Cardiac muscle cell (in vitro differentiated cells and primary cell): ENCODE measurements at places on chromosomes 13 and 19. TPM values are rescaled to one million over a fixed set of nuclear protein-coding genes. Genes with fewer than 3 reads are reported as not detected.

GRCh38 chr13:64278493-64278892, 2862.8 kb upstream of the PCDH20 start:
- peak; percentile 42 for DNase-seq
- no peak overlapping the region for H3K4me3 ChIP-seq
- H3K4me1 ChIP-seq: no peaks in the 10 kb centered on the region

DNA sequence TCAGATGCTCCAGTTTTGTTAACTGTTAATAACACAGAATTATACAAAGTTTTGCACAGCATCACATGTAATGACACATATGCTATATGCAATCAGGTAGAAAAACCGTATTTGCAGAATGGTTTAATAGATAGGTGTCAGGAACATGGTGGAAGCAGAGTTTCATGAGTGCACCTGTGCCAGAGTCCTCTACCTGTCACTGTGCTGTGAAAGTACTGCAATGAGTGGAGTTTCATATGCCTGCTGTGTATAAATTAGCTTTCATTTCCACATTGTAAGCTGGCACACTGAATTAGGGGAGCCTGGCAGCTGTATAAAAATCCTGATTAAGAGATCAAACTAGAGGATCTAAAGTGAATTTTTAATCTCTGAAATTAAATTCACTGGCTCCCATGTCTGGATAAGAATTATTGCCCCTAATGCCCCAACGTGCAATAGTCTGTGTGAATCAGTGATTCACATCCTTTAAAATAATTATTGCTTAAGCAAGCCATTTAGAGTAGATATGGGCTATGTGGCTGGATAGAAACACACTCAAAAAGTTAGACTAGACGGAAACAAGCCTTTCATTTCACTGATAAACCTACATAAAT, 8.5 kb upstream of the EEF1AKMT1 start:
- H3K36me3 ChIP-seq: peaks cover 70% of the 10 kb centered on the region
- H3K4me1 ChIP-seq: no peaks in the 10 kb centered on the region
- no peaks in the 10 kb centered on the region for H3K27me3 ChIP-seq
- H3K27ac ChIP-seq: peak overlapping the region; percentile 74
- DNase-seq: no peak

GRCh38 chr13:46778890-46779289, 18.1 kb downstream of the ESD start:
- H3K4me1 ChIP-seq: peaks cover 20% of the 10 kb centered on the region
- H3K36me3 ChIP-seq: peaks cover 61% of the 10 kb centered on the region
- H3K27ac ChIP-seq: no peak overlapping the region
- DNase-seq: peak; percentile 4

- H3K4me3 ChIP-seq: no peak overlapping the region
- H3K36me3 ChIP-seq: no peaks in the 10 kb centered on the region
- no peaks in the 10 kb centered on the region for H3K27me3 ChIP-seq
Observed at GRCh38 chr19:47663911-47664771, 49.1 kb upstream of the EHD2 start.

The KLHL26 gene
- 8.6 and 9.5 TPM in 2 replicates for total RNA-seq

GRCh38 chr19:43552198-43552450, 19.1 kb downstream of the ZNF575 start:
- peaks cover 32% of the 10 kb centered on the region for H3K36me3 ChIP-seq
- H3K27ac ChIP-seq: no peak overlapping the region
- H3K4me1 ChIP-seq: no peaks in the 10 kb centered on the region
- no peak for DNase-seq
- no peaks in the 10 kb centered on the region for H3K27me3 ChIP-seq

GRCh38 chr19:52941941-52942385, 18.7 kb upstream of the ZNF888 start:
- peak overlapping the region; percentile 27 for H3K27ac ChIP-seq

GRCh38 chr19:53389571-53389970, 5.4 kb upstream of the ZNF765 start:
- DNase-seq: no peak
- H3K4me1 ChIP-seq: no peaks in the 10 kb centered on the region
- no peaks in the 10 kb centered on the region for H3K27me3 ChIP-seq
- no peaks in the 10 kb centered on the region for H3K36me3 ChIP-seq

DNA sequence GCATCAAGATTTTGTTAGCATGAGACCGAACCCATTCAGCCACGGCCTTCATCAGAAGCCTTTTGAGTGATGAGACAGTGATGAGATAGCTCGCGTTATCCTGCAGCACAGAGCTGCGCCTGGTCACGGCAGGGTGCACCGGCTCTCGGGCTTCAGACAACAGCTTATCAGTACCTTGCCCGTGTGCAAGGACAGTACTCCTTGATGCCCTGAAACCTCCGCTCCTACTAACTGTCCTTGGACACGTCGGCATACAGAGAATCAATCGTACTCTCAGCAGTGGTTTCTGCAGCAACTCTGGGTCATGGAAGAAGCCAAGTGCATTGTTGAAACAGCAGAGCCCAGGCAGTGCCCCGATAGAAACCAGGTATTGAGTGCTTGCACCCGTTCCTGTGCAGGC, 40.7 kb downstream of the IRS2 start:
- H3K36me3 ChIP-seq: no peaks in the 10 kb centered on the region
- no peak overlapping the region for H3K27ac ChIP-seq
- no peak for DNase-seq
- no peak overlapping the region for H3K4me3 ChIP-seq
- peaks cover 13% of the 10 kb centered on the region for H3K4me1 ChIP-seq

DNA sequence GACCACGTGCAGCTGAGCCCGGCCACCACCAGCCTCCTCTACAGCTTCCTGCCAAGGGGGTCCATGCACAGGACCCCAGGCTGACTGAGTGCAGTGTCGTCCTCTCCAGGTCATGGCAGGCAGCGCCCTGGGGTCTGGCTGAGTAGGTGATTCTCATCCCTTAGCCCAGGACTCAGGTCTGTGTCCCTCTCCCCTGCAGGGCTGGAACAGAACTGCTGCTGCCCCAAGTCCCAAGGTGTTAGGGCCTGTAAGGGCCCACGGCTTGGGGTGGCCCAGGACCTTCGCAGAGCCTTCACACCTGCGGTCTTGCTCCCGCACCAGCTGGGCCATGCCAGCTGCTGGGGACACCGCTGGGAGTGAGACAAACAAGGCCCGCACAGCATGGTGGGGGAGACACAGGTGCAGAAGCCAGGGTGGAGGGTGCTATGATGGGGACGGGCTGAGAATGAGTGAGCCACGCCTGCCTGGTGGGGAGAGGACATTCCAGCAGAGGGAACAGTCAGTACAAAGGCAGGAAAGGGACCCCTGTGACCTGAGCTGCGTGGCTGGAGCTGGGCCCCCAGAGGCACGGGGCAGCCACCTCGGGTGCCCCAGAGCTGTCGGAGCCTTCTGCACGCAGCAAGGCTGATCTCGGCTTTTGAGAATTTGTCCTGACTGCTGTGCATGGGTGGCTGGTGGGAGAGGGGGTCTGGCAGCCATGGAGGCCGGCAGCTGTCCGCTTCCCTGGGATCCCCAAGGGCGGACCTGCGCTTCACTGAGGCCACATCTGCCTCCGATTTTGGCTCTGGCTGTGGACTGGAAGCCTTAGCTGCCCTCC, 11.9 kb downstream of the PLEKHF1 start:
- DNase-seq: no peak
- H3K36me3 ChIP-seq: no peaks in the 10 kb centered on the region
- no peak overlapping the region for H3K4me3 ChIP-seq
- H3K4me1 ChIP-seq: no peaks in the 10 kb centered on the region
- H3K27me3 ChIP-seq: no peaks in the 10 kb centered on the region

- no peak overlapping the region for H3K4me3 ChIP-seq
- H3K36me3 ChIP-seq: no peaks in the 10 kb centered on the region
- peak overlapping the region; percentile 66 for H3K27ac ChIP-seq
- peaks cover 22% of the 10 kb centered on the region for H3K4me1 ChIP-seq
Observed at GRCh38 chr19:23802290-23802689, 43.6 kb upstream of the ZNF681 start.

- H3K36me3 ChIP-seq: peaks cover 18% of the 10 kb centered on the region
- H3K4me3 ChIP-seq: peak overlapping the region; percentile 43
- H3K27me3 ChIP-seq: no peaks in the 10 kb centered on the region
- peaks cover 31% of the 10 kb centered on the region for H3K4me1 ChIP-seq
- peak; percentile 98 for DNase-seq
Observed at GRCh38 chr19:1260749-1261537, 8.2 kb upstream of the CIRBP start.

GRCh38 chr13:93976528-93976927, 503.0 kb downstream of the DCT start:
- no peaks in the 10 kb centered on the region for H3K27me3 ChIP-seq
- no peak overlapping the region for H3K4me3 ChIP-seq
- H3K36me3 ChIP-seq: no peaks in the 10 kb centered on the region
- no peaks in the 10 kb centered on the region for H3K4me1 ChIP-seq
- H3K27ac ChIP-seq: no peak overlapping the region

DNA sequence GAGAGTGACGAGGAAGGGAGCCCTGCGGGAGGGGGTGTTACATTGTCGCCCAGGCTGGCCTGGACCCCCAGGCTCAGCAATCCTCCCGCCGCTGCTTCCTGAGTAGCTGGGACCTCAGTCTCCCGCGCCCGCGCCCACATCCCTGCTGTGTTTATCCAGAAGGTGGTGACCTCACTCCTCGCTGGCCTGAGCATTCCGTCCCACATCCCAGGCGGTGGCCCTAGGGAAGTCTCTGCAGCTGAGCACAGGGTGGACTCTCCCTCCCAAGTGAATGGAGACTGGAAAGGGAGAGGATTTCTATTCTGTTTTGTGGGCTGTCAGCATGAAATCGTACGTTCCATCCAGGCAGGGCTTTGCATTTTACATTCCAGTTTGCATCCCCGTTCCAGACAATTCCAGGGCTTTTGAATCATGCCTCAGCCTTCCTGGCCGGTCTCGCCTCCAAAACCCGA, 401 bp upstream of the ZNF765 start:
- no peaks in the 10 kb centered on the region for H3K27me3 ChIP-seq
- peak; percentile 60 for DNase-seq
- H3K27ac ChIP-seq: peak overlapping the region; percentile 79

- H3K27ac ChIP-seq: no peak overlapping the region
- peaks cover 8% of the 10 kb centered on the region for H3K4me1 ChIP-seq
- no peak overlapping the region for H3K4me3 ChIP-seq
- H3K27me3 ChIP-seq: peaks cover 35% of the 10 kb centered on the region
Observed at GRCh38 chr19:19207637-19208572, 3.9 kb upstream of the NCAN start.

- no peak overlapping the region for H3K4me3 ChIP-seq
- H3K36me3 ChIP-seq: no peaks in the 10 kb centered on the region
- DNase-seq: peak; percentile 89
- peak overlapping the region; percentile 74 for H3K27ac ChIP-seq
- H3K4me1 ChIP-seq: peaks cover 13% of the 10 kb centered on the region
- no peaks in the 10 kb centered on the region for H3K27me3 ChIP-seq
Observed at GRCh38 chr19:33862981-33863380, 66.3 kb downstream of the KCTD15 start.

The LHB gene
- 1.8 TPM in 1 of 2 replicates, not detected in the other for total RNA-seq

DNA sequence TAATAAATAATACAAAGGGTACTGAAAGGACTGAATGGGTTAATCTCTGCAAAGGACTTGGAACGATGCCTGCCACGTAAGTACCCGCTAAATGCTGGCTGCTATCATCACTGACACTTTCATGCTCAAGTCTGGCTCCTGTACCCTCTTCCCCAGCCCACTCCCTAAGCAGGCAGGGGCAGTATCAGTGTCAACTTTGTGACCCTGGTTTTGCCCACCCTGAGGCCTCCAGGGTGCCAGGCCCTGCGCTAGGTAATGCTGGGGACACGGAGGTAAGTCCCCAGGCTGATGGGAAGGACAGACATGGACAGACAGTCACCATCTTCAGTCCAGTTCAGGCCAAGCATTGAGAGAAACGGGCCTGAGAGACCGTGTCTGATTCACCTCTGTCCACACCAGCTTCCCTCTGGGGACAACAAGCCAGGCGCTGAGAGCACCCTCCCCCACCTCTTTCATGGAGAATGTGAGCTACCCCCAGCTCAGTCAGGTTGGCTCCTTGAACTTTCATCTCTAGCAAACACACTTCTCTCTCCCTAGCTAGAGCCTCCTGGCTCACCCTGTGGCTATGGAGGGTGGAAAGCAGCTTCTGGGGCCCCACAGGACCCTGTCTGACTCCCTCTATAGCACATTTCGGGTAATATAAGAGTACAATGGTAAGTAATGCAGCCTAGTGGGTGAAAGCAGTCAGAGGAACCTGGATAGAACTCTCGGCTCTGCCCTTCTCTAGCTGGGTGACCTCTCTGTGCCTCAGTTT, 800 bp downstream of the ETFB start:
- H3K27ac ChIP-seq: peak overlapping the region; percentile 86
- no peaks in the 10 kb centered on the region for H3K27me3 ChIP-seq
- peak; percentile 64 for DNase-seq
- H3K36me3 ChIP-seq: no peaks in the 10 kb centered on the region
- peaks cover 8% of the 10 kb centered on the region for H3K4me1 ChIP-seq
- peak overlapping the region; percentile 57 for H3K4me3 ChIP-seq

DNA sequence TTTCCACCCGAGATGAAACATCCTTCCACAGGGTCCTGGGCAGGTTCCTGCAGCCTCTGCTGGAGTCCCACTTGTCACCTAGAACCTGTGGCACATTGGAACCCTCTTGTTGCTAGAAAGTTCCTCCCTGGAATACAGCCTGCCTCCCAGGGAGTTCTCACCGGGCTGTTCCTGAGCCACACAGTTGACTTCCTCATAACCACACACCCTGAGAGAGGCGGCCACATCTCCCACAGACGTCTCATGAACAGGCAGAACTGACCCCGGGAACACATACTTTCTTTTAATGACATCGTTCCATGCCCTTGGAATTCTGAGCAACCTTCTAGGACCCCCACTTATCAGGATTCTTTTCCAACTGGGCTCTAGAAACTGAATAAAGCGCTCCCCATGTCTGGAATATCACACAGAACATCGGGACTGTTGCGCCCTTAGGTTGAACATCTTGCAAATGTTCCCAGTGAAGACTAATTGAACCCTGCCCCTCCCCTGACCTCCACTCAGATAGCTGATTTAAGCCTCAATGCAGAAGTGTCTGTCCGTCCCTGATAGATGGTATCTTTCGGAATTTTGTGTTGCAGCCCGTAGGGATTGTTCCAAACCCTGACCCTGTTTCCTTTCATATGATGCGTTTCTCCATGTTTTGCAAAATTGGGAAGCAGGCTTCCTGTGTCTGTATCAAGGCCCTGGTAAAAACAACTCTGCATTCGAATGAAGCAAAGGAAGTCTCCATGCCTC, 91.1 kb downstream of the RAB20 start:
- peaks cover 7% of the 10 kb centered on the region for H3K36me3 ChIP-seq
- no peak for DNase-seq
- no peak overlapping the region for H3K27ac ChIP-seq
- H3K4me3 ChIP-seq: no peak overlapping the region

The LIM2 gene
- not detected in 2 replicates for total RNA-seq

The NEK5 gene
- 0.33 TPM in 1 of 2 replicates, not detected in the other for total RNA-seq

DNA sequence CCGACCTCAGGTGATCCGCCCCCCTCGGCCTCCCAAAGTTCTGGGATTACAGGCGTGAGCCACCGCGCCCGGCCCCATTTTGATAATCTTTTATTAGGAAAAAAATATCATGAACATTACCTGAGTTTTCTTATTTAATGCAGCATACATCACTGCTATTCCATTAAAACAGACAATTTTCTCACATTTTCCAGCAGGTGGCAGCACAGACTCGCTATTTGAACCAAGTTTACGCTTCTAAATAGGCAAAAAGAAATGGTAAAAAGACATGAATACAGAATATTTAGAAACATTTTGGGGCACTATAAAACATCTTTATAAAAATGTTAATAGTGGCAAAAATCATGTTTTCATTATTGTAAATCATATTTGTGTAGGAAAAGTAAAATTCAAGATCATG, 903.1 kb downstream of the SLITRK6 start:
- DNase-seq: peak; percentile 51
- no peak overlapping the region for H3K27ac ChIP-seq
- H3K27me3 ChIP-seq: no peaks in the 10 kb centered on the region
- no peak overlapping the region for H3K4me3 ChIP-seq

The CYP4F8 gene
- not detected in 2 replicates for total RNA-seq

The F10 gene
- 5.5 and 6.6 TPM in 2 replicates for total RNA-seq
